ENCODE measurements at places on chromosomes 7 and 10.

DNA sequence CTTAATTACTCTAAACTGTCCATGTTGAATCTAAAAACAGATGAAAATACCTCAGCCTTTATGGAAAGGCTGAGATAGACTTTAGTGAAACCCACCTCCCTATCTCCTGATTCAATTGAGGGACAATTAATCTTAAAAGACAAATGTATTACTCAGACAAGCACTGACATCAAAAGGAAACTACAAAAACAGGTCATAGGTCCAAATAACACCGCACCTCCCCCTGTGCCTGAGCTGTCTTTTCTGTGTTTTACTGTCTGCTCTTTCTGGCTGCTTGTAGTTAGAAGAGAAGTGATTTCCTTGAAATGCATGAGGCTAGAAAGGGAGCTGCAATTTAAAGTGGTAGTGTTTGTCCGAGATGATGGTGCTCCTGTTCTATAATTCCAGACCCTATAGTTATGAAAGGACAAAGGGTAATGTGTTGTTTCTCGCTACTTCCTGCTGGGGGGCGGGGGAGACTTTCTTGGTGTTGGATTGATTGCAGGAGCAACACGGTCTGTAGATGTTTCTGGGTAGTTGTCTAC is 16.0 kb downstream of the AKR1C8 start:
- no peak for DNase-seq

DNA sequence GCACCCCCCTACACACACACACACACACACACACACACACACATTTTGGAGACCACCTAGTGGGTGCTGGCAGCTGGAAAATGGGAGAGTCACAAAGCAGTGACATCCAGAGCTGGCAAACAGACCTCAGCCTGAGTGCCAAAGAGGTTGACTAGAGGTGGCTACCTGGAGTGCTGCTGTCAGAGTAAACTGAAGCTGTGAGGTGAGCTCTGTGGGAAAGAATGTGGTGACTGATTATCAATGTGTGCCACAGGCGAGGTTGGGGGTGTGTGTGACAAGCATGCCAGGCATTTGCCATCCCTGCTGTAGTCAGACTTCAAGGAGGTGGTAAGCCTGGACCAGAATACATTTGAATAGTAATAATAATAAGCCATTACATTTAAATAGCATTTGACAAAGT is 120.6 kb downstream of the SLIT1 start:
- DNase-seq = no peak

GRCh38 chr7:116425647-116426209 is 73.8 kb upstream of the CAV2 start:
- no peak for DNase-seq

DNA sequence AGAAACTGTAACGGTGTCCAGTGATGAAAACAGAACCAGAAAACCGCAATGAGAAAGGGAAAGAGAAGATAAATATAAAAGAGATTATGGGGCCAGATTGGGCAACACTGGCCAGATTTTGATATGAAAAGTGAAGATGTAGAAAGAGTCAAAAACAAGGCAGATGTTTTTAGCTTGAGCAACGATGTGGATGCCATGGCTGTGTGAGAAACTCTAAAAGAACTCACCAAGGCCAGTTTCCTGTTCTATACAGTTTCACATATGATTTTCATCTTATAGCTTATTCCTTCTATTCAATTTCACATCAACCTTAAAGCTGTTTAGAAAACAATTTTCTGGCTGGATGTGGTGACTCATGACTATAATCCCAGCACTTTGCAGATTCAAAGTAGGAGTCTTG is 36.3 kb downstream of the CSTF2T start:
- no peak for DNase-seq

GRCh38 chr7:137360087-137360679 is 16.6 kb upstream of the PTN start:
- DNase-seq = no peak

Data from ACHN (cell line).